SW480 (cell line): ENCODE measurements at places on chromosomes 6 and 20.

- DNase-seq, result no peak
These were observed 27.5 kb upstream of the NHSL1 start for GRCh38 chr6:138526822-138527235.

DNA sequence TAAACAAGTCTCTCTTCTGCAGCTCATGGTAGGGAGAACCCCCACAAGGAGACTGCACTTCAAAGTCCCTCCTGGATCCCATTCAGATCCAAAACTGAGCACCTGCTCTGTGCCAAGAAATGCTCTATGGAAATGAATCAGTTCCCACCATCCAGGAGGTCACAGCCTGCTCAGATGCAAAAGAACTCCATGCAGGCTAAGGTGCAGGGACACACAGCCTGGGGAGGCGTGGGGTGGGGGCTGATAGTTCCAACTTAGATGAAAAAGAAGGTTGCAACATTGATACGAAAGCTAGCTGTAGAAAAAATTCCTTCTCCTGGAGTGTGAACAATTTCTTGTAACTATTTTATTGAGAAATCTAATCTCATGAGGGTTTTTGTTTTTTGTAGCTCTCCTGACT lies 111.0 kb upstream of the TMEM170B start:
- no peak for DNase-seq

- no peak for DNase-seq
These were observed 46.0 kb downstream of the MAPK14 start for GRCh38 chr6:36073587-36073986.

DNA sequence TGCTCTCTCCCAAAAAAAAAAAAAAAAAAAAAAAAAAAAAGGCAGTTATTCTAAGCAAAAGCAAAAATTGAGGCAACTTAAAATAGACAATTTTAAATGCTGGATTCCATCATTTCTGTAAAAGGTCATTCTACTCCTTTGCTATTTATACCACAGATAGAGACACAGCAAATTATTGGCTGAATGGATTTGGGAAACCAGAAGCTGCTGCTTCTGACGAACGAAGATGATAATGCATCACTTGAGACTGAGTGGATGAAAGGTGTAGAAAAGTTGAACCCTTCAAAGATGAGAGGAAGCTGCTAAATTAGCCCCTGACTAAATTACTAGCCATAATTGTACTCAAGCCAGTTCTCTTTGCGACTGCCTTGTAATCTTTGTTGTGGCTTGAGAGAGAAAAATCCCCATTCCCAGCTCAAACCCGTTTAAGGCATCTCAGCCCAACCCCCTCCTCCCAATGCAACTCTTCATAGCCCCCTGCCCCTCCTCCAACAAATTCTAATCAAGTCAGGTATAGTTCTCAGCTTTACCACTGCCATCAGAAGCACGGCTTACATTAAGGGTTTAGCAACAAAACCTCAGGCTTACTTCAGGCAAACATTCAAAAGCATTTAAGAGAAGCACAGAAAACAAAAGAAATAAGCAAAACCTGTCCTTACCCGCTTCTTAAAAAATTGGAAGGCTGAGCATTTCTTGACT lies 1.0 kb downstream of the SGK1 start:
- no peak for DNase-seq

- no peak for DNase-seq
These were observed 3.3 kb upstream of the THEMIS start for GRCh38 chr6:127904160-127904559.
